Left renal cortex interstitium (tissue), 4 donors: ENCODE measurements at places on chromosomes 13 and 19. TPM values are rescaled to one million over a fixed set of nuclear protein-coding genes. Genes with fewer than 3 reads are reported as not detected.

- DNase-seq: no peak
These were observed 7.1 kb upstream of the PEAK3 start for GRCh38 chr19:2288818-2289713.

DNA sequence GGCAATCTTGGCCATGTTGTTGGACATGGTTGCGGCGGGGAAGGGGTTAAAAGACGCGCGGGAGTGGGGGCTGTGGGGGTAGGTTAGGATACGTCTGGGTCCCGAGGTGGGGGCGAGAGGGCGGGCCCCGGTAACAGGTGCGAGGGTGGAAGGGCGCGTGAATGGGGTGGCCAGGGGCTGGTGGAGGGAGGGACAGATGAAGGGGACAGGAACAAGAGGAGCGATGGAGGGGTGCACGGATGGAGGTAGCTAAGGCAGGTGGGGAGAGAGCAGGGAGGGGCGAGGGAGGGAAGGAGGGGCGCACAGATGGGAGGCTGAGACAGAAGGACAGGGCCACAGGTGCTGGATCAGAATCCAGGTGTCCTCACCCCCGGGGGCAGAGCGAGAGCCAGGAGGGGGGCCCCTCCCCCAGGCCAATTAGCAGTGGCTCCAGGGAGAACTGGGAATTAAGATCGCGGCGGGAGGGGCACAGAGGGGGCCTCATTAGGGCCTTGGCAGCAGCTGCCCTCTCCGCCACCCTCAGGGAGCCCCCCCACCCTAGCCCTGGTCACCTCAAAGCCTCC, 1.3 kb downstream of the GNG8 start:
- DNase-seq: no peak

The ZNF432 gene
- polyA plus RNA-seq: 27.6 TPM

GRCh38 chr13:93180356-93180969, 46.1 kb upstream of the GPC6 start:
- no peak for DNase-seq

- DNase-seq: no peak
These were observed 10.3 kb upstream of the C5AR2 start for GRCh38 chr19:47321630-47322029.

DNA sequence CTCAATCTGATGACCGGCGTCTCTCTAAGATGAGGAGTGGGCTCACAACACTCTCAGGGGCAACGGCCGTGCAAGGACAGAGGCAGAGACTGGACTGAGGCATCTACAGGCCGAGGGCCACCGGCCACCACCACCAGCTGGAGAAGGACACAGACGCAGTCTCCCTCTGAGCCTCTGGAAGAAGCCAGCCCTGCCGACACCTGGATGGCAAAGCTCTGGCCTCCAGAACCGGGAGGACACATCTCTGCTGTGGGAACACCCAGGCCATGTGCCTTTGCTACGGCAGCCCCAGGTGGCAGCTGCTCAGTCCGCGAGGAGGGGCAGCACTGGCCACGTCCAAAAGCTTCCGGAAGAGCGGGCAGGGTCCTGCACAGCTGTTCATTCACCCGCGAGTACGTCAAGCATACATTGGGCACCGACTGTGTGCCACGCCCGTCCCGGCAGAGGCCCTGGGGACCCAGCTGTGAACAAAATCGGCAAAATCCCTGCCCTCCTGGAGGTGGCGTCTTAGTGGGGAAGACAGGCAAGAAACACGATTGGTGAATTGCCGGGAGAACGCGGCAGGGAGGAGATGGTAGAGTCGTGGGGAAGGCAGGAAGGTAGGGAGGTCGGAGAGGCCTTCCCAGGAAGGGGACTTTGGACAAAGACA, 17.1 kb downstream of the C2CD4C start:
- DNase-seq: no peak

GRCh38 chr19:28883241-28883693, 329.7 kb downstream of the UQCRFS1 start:
- DNase-seq: no peak

- DNase-seq: no peak
These were observed 1273.3 kb upstream of the ATXN8OS start for GRCh38 chr13:68834375-68834774.

GRCh38 chr19:47663911-47664771, 49.1 kb upstream of the EHD2 start:
- DNase-seq: no peak

GRCh38 chr13:31747966-31748365, 8.6 kb downstream of the RXFP2 start:
- no peak for DNase-seq

- DNase-seq: no peak
These were observed 584 bp upstream of the RPS16 start for GRCh38 chr19:39436350-39436716.

DNA sequence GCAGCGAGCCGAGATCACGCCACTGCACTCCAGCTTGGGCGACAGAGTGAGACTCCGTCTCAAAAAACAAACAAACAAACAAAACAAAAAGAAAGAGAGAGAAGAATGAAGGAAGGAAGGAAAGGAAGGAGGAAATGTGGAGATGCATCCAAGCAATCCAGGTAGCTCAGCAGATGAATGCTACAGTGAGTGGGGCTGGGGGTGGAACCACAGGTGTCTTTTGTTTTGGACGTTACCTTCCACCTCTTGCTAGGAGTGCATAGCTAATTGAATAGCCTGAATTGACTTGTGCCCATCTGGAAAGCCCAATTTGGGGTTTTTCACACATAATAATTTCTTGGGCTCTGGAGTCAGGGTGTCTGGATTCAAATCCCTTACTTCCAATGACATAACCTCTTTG, 66.0 kb upstream of the GTF3A start:
- DNase-seq: no peak

The KCNC3 gene
- polyA plus RNA-seq: 27.5 TPM

The GARRE1 gene
- 42.2 TPM for polyA plus RNA-seq

DNA sequence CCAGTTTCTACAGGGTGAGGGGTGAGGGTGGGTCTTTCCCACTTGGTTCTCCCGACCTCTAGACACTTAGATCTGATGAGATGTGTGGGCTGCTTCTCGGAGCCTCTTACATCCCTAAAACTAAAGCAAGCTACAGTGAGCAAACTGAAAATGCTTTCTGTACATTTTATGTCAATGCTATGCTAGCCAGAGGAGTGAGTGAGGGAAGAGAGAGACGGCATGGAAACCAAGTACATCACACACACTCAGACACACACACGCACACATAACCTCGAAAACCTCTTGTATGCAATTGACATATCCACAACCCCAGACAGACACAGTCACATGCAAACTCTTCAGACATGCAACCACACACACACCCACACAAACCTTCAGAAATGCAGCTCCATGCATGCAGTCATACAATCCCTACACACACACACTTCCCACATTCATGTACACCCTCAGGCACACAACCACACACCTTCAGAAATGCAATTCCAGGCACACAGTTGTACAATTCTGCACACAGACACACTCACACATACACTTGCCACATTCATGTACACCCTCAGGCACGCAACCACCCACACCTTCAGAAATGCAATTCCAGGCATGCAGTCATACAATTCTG, 1.4 kb downstream of the SLC1A6 start:
- no peak for DNase-seq

The TTC9B gene
- 0.47 TPM for polyA plus RNA-seq

- no peak for DNase-seq
These were observed 3.6 kb upstream of the CD37 start for GRCh38 chr19:49331616-49332055.

DNA sequence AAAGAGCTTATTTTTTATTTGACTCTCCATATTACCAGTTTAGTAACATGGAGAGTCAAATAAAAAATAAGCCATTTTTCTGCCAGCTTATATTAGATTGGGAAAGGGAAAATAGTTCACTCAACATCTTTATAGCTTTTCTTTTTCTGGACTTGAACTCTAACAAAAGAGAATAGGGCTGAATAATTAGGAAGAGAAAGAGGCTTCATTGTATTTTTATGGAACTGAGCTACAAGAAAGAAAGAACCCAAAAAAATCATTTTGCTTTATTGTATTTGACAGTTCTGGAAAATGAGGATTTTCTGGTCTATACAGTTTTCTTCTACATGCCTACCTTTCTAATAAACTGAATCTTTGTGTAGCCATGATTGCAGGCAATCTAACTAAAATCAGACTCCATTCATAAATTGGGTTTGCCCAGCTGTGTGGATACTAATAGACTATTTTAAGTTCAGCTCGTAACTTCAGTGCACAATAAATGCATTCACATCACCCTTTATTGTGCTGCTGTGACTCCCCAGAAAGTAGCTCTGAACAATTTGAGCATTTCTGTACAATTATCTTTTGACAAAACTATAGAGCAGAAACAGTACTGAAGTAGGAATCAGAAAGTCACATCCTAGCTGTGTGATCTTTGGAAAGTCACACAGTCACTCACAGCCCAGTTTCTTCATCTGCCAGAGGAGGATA, 115.3 kb downstream of the STOML3 start:
- DNase-seq: no peak

DNA sequence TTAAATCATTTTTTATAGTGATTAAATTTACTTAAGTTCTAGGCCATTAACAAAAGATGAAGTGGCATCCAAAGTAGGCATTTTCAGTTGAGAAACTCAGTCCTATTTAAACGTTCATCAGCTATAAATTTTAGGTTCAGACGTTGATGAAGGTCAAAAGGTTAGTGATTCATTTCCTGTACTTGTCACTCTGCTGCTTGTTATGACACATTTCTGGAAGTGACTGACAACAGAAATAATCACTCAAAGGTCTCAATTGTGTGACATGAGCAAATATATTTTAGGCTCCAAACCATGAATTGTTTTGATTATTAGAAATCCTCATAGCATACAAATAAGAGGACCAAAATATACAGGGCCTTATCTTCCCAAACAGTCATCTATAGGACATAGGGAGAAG, 10.3 kb upstream of the EDNRB start:
- DNase-seq: no peak

The EDNRB gene
- polyA plus RNA-seq: 78.2 TPM

GRCh38 chr13:34751492-34751891, 190.6 kb upstream of the NBEA start:
- no peak for DNase-seq

DNA sequence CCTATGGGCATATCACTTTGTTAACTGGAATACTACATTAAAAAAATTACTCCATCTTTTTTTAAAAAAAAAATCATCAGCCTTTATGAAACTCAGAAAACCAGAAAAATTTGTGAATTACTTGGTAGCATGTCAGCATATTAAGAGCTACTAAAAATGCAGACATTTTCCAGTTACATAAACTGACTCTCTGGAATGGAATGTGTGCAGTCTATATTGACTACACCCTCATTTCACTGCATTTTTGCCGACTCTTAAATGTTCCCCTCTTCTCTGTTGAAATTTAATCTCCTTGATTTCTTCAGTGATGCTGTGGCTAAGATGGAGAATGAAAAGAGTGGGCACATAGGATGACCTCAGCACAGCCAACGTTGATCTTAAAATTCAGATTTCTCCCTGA, 393.8 kb downstream of the ITGBL1 start:
- no peak for DNase-seq

DNA sequence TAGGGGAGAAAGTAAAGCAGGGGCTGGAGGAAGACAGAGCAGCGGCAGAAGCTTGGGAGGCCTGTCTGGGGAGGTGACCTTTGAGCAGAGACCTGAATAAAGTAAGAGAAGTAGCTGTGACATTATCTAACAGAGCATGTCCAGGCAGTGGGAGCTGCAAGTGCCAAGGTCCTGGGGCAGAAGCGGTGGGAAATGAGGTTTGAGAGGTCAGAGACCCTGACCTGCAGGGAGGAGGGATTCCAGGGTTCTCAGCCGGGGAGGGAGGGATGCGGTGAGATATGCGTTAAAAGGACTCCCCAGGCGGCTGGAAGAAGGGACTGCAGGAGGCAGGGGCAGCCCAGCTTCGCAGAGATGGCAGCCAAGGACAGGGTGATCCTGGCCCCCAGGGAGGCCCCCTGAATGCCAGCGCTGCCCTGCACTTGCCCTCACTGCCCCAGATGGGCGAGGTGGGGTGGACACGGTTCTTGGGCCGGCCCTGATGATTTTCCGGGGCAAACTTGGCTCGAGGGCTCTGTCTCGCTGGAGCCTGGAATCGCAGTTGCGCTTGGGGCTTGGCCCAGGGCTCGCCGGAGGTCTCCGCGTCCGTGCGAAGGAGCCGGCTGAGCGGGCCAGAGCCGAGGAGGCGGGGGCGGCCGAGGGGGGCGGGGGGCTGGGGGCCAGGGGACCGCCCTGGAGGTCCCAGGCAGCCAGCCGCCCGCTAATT, 3.2 kb downstream of the CRLF1 start:
- no peak for DNase-seq

- no peak for DNase-seq
These were observed 5.9 kb upstream of the MLNR start for GRCh38 chr13:49213997-49214916.

The ERF gene
- 52.0 TPM for polyA plus RNA-seq

DNA sequence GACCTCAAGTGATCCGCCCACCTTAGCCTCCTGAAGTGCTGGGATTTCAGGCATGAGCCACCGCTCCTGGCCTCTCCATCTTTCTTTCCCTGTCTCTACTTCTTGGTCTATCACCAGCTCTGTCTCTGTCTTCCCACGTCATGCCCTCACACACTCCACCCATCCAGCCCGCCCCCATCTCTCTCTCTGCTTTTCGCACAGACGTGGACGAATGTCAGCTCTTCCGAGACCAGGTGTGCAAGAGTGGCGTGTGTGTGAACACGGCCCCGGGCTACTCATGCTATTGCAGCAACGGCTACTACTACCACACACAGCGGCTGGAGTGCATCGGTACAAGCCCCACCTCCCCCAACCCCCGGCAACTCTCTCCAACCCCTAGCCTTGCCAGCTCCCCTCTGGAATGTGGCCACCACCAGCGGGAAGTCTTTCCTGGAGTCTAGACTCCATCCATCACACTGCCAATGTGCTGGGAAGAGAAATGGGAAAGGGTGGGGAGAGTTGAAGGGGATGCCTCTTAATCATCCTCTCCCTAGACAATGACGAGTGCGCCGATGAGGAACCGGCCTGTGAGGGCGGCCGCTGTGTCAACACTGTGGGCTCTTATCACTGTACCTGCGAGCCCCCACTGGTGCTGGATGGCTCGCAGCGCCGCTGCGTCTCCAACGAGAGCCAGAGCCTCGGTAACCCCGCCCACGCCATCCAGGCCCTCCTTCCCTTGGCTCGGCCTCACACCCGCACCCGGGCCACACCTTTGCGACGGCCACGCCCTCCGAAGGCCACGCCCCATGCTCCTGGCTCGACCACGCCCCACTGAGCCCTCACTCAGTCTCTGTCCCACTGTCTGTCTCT, 22.5 kb downstream of the LTBP4 start:
- DNase-seq: no peak

The SIGLEC14 gene
- 1.1 TPM for polyA plus RNA-seq

GRCh38 chr19:47379381-47379938, 30.3 kb downstream of the DHX34 start:
- DNase-seq: no peak

DNA sequence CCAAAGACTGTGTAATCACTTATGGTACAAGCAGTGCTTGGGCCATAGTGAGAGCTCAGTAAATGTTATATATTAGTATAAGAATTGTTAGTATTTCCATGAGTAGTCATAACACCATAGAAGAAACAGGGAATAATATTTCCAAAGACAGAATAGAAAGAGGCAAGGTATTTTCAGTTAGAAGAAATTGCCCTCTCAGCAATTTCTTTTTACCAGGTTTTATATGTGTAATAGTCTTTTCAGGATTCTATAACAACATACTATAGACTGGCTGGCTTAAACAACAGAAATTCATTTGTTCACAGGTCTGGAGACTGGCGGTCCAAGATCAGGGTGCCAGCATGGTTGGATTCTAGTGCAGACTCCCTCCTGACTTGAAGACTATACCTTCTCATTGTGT, 485.7 kb downstream of the FOXO1 start:
- no peak for DNase-seq
